NCI-H510A (cell line): ENCODE measurements at places on chromosomes 5 and 9.
A peak's percentile ranks its signal among the peaks of the same experiment; 100 is the strongest.

DNA sequence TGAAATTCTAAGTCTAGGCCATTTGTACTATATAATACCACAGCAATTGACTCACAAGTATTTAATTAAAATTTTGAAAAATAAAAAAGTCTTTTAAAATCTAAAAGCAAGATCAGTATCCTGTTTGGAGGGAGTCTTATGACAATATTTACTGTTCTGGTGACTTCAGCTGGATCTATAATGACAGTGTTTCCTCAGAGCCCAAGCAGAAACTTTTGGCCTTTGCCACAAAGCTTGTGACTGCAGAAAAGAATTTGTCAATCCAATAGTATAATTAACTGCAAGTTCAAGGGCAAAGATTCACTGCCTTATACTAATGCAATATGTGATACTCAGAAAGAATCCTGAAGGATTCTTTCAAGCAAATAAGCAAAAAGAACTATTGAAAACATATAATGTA is 49.6 kb upstream of the RAPGEF6 start:
- no peak for DNase-seq

DNA sequence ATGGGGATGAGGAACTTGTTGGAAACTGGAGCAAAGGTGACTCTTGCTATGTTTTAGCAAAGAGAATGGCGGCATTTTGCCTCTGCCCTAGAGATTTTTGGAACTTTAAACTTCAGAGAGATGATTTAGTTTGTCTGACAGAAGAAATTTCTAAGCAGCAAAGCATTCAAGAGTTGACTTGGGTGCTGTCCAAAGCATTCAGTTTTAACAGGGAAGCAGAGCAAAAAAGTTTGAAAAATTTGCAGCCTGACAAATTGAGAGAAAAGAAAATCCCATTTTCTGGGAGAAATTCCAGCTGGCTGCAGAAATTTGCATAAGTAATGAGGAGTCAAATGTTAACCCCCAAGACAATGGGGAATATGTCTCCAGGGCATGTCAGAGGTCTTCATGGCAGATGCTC is 682.3 kb upstream of the ST8SIA4 start:
- no peak for DNase-seq

- no peak for DNase-seq
Measured at GRCh38 chr9:85484235-85484634, 257.5 kb downstream of the AGTPBP1 start.

DNA sequence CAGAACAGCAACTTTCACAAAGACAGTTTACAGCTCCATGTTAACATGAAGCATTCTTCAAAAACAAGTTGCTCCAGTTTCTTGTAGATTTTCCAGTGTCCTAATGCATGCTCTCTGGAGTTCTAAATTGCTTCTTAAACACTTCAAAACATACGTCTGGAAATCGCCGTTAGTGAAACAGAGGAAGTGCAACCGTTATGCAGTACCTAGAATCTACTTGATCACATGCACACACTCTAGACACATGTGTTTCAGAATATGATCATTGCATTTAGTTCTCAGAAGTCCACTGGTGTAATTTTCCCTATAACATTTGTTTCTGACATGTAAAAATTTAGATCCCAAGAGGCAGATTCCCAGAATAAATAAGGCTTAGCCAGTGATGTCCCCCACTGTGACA is 41.1 kb upstream of the RUFY1 start:
- no peak for DNase-seq

- peak; percentile 24 for DNase-seq
Measured at GRCh38 chr9:94882966-94883641, 156.6 kb downstream of the AOPEP start.
